ENCODE measurements at places on chromosomes 13 and 19.
A peak's percentile ranks its signal among the peaks of the same experiment; 100 is the strongest.

GRCh38 chr19:35848919-35849505 is 3.3 kb downstream of the NPHS1 start:
- no peak for DNase-seq

GRCh38 chr19:54133957-54134590 is 3.5 kb upstream of the CNOT3 start:
- DNase-seq: no peak

DNA sequence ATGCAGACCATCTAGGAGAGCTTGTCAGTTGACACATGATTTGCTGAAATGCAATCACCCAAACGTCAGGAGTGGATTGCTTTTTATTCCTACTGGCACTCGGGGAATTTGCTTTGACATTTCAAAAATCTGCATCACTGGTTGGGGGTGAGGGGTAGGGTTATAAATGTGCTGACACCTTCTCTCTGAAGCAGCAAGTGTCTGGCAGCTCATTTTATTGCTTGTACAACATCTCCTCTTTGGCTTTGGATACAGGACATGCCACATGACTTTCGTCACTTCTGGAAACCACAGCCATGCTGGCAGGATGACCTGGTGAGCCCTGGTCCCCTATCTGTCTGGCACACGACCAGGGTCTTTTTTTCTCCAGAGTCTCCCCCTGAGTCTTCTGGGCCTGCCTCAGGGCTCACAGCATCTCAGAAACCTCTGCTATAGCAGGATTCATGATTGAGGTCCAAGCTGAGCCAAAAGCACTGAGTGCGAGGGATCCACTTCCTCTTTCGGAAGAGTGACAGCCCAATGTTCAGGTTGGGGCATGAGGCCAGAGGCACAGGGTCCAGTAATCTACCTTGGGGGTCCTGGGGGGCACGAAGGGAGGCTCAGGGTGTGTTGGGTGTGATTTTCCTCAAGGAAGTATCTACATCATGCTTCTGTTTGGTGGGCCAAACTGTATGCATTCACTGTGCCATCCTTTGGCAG is 60.1 kb downstream of the HSPH1 start:
- no peak for DNase-seq

- DNase-seq: no peak
These were observed 194.9 kb downstream of the LACC1 start for GRCh38 chr13:44074611-44075010.

- DNase-seq: no peak
These were observed 297.8 kb downstream of the ZNF536 start for GRCh38 chr19:30670011-30670329.

DNA sequence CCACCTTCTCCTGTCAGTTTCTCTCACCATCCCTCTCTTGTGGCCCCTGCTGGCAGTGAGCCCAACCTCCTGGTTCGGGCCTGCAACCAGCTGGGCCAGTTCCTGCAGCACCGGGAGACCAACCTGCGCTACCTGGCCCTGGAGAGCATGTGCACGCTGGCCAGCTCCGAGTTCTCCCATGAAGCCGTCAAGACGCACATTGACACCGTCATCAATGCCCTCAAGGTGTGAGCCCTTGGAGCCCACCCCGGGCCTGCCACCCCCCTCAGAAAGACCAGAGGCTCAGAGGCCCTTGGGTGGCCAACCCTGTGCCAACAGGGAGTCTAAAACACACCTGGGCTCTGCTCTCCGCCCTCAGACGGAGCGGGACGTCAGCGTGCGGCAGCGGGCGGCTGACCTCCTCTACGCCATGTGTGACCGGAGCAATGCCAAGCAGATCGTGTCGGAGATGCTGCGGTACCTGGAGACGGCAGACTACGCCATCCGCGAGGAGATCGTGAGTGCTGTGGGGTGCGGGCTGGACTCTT is 13.8 kb downstream of the FUZ start:
- no peak for DNase-seq

- no peak for DNase-seq
These were observed 3.5 kb upstream of the DLEU7 start for GRCh38 chr13:50846861-50847475.

DNA sequence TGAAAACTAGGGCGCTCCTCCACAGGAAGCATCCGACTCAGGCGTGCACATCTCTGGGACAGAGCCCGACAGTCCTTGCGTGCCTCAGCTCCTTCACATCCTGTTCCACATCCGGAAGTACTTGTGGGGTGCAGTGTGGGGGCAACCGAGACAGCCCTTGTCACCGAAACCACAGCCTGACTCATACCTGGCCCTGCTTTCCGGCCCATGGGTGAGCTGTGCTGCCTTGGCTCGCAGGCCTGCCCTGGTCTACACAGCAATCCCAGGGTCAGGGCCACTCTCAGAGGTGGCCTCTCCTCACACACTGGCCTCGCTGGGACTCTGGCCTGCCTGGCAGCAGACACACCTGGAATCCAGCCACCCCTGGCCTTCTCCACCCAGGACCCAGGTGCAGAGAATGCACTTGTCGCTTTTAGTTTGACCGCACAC is 100.4 kb downstream of the STK24 start:
- DNase-seq: peak; percentile 81

GRCh38 chr19:23789246-23789645 is 30.6 kb upstream of the ZNF681 start:
- no peak for DNase-seq

DNA sequence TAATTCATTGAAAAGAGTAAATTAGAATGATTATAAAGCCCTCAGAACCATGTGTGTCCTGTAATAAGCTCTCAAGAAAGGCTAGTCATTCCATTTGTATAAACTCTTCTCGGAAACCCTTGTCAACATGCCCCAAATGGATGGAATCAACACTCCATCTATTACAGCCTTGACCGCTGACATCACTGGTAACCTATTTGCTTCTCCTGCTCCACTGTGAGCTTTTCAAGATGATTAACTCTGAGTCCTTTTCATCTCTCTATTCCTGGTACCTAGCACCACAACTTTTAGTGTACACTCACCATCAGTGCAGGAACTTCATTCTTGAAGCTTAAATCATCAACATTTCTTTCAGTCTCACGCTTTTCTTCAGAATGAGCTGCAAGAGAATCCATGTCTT is 612.0 kb downstream of the DCT start:
- no peak for DNase-seq

GRCh38 chr19:4991538-4991937 is 22.6 kb downstream of the KDM4B start:
- no peak for DNase-seq

DNA sequence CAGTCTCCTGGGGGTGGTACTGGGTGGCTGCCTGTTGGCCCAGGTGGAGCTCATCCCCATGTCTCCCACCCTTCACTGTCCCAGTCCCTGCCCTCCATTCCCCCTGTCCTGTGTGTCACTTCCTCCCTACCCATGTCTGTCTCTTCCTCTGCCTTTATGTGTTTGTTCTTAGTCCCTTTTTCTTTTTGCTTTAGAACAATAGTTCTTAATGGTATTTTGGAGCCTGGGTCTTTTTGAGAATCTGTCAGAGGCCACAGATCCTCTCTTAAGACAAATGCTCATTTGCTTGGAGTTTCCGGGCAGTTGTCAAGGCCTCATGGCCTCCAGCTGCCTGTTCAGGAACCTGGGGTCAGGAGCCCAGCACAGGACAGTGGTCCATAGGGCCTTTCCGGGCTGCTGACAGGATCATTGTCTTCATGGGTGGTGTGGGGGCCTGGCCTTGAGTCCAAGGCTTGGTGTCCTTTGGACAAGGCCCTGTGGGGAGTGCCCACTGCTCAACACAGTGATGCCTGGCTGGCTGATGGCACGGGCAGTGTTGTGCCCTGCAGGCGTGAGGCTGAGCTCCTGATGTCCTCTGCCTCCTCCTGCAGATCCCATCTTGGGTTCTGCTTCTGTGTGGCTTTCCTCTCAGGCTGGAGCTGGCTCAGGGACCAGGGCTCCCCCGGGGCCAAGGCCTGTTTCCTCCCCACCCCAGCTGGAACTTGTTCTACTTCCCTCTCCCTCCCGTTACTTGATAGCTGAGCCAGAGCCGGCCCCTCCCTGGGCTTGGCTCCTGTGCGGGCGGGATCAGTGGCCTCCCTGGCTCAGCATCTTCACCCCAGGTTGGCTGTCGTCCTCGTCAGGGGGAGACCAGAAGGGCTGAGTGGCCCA is 3.5 kb downstream of the EGLN2 start:
- no peak for DNase-seq

- DNase-seq: no peak
These were observed 1.7 kb downstream of the RASGRP4 start for GRCh38 chr19:38424272-38424671.

DNA sequence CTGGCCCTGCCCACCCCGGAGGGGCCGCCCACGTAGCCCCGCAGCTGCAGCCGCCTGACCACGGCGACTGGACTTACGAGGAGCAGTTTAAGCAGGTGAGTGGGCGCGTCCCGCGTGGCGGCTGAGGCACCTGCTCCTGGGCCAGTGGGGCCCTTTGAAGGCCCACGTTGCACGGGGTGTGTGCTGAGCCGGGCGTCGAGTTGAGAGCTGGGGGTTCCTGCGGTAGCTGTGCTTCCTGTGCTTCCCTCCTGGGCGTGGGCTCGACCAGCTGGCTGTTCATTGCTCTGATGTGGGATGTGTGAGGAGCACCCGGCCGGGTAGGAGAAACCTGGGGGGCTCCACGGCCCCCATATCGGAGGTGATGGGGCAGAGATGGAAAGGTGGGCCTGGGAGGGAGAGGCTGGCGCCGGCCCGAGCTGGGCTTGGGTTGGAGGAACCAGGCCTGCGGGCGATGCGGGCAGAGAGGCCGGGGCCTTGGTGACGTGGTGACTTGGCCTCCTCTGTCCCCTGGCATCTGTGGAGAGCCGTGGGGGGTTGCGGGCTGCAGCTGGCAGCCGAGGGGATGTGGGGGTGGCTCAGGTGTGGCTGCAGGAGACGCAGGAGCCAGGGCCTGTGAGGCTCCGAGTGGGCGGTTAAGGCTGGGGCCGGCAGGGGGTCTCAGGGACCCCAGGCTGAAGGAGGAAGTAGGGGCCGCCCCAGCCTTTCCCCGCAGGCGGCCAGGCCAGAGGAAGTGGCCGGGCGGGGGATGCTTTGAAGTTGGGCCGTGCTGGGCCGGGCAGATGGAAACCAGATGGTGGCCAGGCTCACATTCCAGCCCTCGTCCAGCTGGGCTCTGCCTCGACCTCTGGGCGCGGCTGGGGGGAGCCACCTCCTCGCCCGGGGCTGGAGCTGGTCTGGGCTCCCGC is 7.1 kb downstream of the ARID3A start:
- DNase-seq: no peak

GRCh38 chr13:77896977-77897376 is 21.7 kb downstream of the EDNRB start:
- DNase-seq: no peak

DNA sequence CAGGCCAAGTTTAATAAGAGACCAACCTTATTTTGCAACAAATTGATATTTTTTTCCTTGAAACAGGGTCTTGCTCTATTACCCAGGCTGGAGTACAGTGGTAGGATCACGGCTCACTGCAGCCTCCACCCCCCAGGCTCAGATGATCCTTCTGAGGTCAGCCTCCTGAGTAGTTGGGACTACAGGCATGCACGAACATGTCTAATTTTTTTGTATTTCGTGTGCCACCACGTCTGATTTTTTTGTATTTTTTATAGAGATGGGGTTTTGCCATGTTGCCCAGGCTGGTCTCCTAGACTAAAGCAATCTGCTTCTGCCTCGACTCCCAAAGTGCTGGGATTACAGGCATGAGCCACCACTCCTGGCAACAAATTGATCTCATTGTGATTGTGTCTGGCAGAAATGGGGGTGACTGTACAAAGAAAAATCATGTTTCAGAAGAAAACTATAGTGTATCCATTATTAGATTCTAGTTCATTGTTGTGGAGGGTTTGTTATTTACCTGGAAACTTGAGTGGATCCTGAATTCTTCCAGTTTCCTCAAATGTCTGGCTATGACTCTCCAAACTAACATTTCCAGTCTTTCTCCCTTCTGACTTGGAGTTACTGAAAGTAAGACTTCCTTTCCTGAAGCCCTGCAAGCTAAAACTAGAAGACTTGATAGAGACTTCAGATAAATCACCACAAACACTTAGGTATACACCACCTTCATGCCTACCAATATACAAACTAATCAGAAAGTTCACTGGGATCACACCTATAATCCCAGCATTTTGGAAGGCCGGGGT is 17.3 kb upstream of the AKT2 start:
- no peak for DNase-seq

GRCh38 chr19:19224852-19225494 is 13.2 kb downstream of the NCAN start:
- peak; percentile 66 for DNase-seq

GRCh38 chr13:75705395-75705794 is 69.3 kb downstream of the LMO7 start:
- peak; percentile 10 for DNase-seq

DNA sequence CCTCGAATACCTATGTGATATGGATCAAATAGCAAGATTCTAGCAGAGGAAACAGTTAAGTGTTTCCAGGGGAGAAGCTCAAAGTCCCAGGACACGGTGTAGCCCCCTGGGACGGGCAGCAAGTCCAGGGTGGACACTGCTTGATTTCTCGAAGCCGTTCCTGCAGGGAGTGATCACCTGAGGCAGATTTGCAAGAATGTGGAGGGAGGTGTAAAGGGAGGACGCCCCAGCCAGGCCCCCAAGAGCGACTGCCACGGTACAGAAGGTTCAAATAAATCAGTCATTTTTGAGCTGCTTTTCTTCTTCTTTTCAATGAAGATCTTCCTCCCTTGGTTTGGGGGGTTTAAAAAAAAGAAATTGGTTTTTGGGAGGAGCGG is 41.4 kb downstream of the KLF2 start:
- no peak for DNase-seq

DNA sequence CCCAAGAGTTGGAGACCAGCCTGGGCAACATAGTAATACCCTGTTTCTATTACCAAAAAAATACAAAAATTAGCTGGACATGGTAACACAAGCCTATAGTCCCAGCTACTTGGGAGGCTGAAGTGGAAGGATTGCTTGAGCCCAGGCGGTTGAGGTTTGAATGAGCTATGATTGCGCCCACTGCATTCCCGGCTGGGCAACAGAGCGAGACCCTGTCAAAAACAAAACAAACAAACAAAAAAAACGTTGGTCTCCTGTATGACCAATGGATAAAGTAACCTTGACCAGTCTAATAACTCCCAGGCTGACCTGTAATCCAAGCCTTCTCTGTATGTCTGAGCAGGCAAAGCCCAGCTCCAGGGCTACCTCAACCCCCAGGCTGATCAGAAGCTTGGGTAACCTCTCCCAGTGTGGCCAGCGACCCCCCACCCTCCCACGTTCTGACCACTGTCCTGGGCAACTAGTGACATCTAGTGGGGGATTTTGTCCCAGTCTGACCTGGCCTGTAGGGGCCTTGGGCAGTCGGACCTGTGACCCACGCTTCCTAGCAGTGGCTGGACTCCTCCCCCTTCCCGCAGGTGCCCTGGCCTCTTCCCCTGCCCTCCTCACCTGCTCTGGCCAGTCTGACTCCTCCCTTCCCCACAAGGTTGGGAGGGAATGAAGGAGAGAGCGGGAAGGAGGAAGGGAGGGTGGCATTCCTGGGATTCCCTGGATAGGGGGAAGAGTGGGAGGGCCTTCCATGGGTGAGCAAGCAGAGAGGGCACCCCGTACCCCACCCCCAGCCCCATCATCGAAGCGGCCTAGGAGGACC is 1.0 kb upstream of the BCAM start:
- no peak for DNase-seq

DNA sequence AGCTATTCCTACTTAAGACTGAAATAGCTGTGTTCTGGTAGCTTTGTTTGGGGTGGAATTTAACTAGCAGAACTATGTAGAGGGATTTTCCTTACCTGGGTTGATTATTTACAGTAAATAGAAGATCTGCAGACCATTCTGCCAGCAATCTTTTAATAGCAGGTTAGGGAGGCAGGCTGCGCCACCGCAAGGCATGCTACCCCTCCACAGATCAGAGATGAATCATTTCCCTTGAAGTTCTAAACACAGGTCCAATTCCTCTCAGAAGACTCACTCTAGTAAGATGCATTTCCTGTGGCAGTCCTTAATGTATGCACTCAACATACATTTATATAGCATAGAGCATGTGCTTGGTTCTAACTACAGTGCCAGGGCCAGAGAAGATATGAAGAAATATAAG is 109.0 kb downstream of the TNFRSF19 start:
- DNase-seq: no peak
